ENCODE measurements at places on chromosomes 2 and 18. TPM values are rescaled to one million over a fixed set of nuclear protein-coding genes. Genes with fewer than 3 reads are reported as not detected.

DNA sequence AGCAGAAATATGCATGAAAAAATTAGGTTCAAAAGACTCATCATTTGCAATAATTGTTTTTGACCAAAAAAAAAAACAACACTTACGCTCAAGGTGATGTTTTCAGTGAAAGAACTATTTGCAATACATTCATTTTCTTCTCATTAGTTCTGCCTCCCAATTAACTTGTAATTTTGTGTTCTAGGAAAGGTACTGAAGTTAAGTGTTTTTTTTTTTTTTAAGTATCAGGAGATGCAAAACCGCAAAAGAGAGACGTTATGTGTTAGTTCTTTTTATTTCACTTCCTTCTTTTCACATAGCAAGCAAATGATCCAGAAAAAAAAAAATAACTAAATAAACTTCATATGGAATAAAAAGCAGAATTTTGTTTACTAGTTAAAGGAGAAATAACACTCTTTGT, 735.2 kb upstream of the GCFC2 start:
- DNase-seq: no peak

DNA sequence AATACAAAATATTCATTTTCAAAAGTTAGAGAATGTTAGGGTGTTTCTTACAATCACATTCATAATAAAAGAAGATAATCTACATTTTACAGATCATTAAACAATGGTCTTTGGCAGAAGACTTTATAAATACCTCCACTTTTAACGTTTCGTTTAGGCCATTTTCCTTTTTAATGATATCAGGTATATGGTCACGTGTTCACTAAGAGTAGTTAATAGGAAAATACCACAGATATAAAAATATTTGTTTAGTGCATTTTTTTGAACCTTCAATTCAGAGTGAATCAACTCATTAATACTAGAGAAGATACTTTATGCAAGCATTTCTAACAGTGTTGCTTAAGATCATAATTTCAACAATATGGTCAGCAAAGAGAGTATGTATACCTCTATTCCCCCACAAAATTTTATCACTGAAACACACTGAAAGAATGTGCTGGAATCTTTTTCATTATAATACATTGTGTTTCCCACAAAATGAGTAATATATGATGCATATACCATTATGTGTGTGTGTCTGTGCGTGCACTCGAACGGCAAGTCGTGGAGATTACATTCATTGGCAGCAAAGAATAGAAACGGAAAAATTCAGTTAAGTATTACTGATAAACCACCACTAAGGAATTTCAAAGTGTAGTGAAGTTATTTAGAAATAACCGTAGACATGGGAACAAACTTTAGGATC, 319.9 kb upstream of the THUMPD2 start:
- no peak for DNase-seq

GRCh38 chr2:163558251-163559021, 177.4 kb downstream of the FIGN start:
- DNase-seq: no peak

- DNase-seq: no peak
These were observed 64.8 kb upstream of the ALKAL2 start for GRCh38 chr2:352696-353095.

GRCh38 chr2:715854-716560, 38.8 kb upstream of the TMEM18 start:
- DNase-seq: peak; percentile 85

GRCh38 chr2:34188464-34189303, 589.6 kb upstream of the FAM98A start:
- DNase-seq: peak; percentile 2

MAPK4 gene
- 8.5 TPM for total RNA-seq

GAL3ST2 gene
- 1.5 TPM for total RNA-seq

TWSG1 gene
- 29.1 TPM for total RNA-seq

GPAT2 gene
- total RNA-seq: 2.2 TPM
